Mucosa of descending colon (tissue), 3 donors: ENCODE measurements at places on chromosomes 2 and 18.

DNA sequence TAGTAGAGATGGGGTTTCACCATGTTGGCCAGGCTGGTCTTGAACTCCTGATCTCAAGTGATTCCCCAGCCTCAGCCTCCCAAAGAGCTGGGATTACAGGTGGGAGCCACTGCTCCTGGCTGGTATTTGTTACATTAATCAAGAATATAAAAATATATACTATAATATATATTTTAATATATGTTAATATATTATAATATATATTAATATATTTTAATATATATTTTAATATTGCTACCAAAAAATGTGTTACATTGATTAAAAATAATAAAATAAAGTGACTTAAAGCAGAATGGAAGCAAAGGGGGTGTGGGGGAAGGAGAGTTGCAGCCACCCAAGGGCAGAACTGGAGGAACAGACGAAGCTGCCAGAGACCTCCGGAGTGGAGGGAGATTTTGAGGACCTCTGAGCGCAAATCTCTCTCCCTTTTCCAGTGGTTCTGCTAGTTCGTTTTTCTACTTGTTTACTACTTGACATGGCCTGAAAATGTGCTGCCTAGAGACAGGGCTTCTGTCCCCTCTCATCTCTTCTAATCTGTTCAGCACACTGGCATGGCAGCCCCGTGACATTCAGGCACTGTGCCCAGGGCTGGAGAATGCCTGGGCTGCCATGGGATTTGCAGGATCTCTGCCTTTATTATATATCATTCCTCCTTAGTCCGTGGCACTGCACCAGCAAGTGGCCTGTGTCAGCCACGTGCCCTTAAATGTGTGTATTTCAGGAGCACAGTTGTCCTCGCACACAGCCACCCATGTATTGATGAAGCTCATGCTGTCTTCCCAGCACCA is 47.9 kb upstream of the RAB12 start:
- no peak for DNase-seq

DNA sequence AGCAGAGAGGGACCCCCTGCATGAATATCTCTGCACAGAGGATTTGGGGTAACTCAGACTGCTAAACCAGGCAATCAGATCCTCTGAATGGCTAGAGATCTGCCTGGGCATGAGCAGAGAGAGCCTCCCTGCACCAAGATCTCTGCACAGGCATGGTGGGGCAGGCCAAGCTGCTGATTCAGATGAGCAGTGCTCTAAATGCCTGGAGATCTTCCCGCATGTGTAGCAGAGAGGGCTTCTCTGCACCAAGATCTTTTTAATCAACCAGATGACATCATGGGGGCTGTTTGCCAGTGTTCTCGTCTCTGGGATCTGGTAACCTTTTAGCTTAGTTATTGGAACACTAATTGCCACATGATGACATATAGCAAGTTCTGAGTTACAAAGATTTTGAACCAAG is 301.3 kb upstream of the GALNT5 start:
- no peak for DNase-seq

GRCh38 chr2:120738117-120738516 is 2.4 kb downstream of the GLI2 start:
- DNase-seq = no peak

GRCh38 chr2:216775043-216775453 is 79.7 kb upstream of the IGFBP5 start:
- DNase-seq = no peak

- DNase-seq = no peak
Observed at GRCh38 chr18:65942854-65943253, 192.0 kb downstream of the CDH7 start.

- DNase-seq = no peak
Observed at GRCh38 chr18:28916456-28916855, 739.5 kb upstream of the CDH2 start.

- DNase-seq = no peak
Observed at GRCh38 chr2:39433586-39434195, 3.4 kb downstream of the MAP4K3 start.

GRCh38 chr2:69994166-69994565 is 32.7 kb upstream of the ASPRV1 start:
- DNase-seq = no peak

DNA sequence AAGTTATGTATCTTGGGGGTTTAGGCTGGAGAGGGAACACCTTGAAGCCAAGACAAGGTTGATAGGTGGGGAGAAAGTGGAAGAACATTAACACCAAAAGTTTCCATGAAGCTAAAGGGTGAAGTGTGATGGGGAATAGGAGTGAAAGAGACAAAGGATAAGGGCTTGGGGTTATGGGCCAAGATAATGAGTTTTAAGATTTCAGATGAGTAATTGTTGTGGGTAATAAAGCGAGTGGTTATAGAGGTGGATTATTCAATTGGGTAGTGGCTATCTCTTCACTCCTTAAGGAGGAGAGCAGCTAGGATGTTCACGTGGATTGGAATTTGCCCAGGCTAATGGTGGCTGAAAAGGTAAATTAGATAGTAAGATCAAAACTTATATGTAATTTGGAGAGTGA is 29.8 kb downstream of the EML4 start:
- DNase-seq = no peak

DNA sequence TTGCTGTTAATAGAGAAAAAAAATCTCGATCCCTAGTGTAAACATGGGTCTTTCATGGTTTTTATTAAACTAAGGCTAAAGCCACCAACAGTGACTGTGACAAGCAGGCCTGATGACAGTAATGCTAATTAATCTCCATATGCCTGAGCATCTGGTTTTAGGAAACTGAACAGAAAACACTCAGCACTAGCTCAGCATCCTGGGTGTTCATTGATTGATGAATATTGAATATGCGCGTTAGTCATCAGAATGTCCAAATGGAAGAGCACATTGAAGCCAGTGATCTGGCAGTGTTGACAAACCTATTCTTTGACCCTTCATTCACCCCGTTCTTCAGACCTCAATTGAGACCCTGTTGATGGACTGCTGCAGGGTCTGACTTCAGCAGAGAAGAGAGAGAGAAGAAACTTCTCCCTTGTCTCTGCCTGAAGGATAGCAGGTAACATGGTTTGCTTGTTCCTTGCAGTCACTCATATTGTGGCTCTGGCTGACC is 283.8 kb downstream of the RDH14 start:
- no peak for DNase-seq
